ENCODE measurements at places on chromosomes 13 and 19. TPM values are rescaled to one million over a fixed set of nuclear protein-coding genes. Genes with fewer than 3 reads are reported as not detected.

DNA sequence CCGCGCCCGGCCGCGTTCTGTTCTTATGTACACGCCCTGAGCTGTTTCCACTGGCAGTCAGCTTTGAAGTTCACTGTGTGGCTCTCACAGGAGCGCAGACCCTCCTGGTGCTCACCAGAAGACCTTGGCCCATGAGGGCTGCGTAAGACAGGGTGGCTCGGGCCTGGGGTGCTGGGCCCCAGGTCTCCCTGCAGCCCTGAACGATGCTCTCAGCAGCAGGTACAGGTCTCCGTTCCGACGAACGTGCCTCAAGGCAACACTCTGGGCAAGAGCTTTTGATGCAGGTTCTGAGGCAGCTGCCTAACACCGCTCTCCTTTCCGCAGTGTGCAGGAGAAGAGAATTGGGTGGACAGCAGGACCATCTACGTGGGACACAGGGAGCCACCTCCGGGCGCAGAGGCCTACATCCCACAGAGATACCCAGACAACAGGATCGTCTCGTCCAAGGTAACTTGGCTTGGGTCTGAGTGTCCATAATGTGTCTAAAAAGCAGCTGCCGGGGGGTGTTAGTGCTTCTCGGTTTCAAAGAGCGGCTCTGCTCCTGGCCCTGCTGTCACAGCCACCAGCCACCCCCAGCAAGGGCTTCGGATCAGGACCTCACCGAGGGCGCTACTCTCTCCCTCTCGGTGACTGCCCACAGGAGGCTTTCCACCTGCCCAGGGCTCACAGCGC is 95.1 kb downstream of the ATP11A start:
- no peak for DNase-seq

DNA sequence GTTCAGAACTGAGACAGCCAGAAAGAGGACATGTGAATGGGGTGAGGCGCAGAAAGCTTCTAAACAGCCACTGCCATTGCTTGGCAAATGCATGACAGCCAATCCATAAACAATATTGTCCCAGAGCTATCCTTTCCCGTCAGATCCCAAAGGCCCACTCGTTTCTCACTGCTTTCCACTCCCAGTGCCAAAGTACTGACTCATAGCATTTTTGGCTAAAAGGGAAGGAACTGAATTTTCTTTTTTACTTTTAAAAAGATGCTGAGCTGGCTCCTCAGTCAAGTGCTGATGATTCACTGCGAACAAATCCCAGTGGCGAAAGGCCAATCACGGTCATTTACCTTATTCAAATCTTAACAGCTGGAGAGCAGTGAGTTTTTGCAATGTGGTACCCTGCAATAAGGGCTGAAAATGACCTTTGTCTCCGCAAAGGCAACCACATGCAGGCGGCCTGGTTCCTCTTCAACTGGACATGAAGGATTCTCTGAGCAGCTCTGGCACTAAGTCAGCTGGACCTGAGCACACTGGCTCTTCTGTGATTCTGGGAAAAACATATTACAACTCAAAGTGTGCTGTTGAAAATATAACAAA is 151.7 kb downstream of the DCLK1 start:
- no peak for DNase-seq

ABHD13 gene
- total RNA-seq, result 11.4 TPM

KIR3DL2 gene
- not detected for total RNA-seq

DNA sequence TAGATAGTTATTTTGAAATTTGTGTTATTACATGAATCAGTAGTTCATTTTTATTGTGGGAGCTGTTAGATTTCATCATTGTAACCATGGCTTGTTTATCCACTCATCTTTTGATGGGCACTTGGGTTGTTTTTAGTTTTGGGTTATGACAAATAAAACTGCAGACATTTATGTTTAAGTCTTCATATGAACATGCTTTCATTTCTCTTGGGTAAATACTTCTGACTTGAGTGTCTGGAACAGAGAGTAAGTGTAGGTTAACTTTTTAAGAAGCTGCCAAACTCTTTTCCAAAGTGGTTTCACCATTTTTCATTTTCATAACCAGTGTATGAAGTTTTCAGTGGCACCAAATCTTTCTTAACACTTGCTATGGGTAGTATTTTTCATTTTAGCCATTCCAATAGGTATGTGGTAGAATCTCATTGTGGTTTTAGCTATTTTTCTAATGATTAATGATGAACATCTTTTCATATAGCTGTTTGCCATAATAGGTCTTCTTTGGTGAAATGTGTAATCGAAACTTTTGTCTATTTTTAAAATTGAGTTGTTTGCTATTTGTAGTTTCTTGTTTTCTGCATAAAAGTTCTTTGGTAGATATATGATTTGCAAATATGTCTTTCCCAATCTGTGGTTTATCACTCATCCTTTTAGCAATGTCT is 17.9 kb downstream of the SLAIN1 start:
- DNase-seq, result no peak

DNA sequence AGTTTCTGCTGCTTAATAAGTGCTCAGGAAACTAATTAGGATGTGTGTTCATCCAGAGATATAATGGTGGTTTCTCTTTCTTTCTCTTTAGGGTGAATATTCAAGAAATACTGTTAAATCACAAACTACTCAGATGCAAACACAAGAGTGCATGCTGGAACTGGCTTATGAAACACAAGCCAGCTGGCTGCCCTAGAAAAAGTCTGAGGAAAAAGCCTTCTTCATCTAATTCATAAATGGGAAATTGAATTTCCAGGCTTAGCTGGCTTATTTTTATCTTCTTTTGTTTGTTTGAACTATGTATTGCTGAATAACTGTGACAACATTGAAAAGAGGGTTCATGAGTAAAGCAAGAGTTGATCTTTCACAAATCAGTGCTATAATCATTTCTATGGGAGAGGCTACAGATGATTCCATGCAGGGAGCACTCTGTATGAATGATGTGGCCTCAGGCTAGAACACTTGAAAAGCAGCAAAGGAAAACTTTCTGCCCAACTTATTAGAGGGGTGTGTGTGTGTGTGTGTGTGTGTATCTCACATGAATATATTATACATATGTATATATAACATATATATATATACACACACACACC is 69.8 kb upstream of the SCEL start:
- DNase-seq, result no peak

GRCh38 chr19:23909222-23909621 is 5.5 kb upstream of the ZNF726 start:
- DNase-seq, result no peak

C19orf33 gene
- not detected for total RNA-seq

DNA sequence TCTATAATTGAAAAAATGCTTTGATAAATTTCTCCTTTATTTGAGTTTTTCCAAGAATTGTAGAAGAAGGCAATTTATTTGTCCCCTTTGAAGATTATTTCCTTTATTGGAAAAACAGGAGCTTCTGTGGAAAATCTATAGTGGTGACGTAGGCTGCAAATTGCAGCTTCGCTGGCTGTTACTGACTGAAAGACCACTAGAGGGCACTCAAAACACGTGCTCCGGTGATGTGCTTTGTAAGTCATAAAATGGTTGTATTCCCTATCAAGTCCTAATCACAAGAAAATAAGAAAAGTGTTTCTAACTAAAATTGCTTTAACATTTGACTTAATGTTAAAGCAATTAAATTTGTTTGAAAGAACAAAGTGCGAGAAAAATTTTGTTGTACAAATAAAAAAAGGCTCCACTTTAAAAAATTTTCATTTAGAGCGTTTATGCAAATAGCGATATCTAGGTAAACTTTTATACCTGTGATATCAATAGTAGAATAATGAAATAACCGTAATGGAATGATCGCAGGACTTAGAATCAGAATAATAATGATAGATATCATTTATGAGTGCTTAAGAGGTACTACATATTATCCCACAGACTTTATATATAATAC is 638.2 kb upstream of the SPRY2 start:
- DNase-seq, result peak; percentile 50

DNA sequence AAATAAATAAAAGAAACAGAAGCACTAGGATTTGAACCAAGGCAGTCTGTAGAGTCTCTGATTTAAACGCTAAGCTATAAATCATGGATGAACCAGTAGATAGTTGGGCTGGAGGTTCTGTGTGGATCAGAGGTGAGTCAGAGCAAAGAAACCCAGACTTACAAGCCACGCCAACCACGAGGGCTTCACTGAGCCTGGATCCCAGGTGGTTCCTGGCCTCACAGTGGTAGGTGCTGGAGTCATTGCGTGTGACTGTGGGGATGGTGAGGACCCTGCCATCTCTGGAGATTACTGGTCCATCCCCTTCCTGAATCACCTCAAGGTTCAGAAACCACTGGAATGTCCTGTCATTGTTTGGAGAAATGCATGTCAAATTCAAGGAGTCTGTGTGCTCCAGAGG is 19.3 kb upstream of the CEACAM20 start:
- DNase-seq, result no peak

RCBTB1 gene
- 38.0 TPM for total RNA-seq

DNA sequence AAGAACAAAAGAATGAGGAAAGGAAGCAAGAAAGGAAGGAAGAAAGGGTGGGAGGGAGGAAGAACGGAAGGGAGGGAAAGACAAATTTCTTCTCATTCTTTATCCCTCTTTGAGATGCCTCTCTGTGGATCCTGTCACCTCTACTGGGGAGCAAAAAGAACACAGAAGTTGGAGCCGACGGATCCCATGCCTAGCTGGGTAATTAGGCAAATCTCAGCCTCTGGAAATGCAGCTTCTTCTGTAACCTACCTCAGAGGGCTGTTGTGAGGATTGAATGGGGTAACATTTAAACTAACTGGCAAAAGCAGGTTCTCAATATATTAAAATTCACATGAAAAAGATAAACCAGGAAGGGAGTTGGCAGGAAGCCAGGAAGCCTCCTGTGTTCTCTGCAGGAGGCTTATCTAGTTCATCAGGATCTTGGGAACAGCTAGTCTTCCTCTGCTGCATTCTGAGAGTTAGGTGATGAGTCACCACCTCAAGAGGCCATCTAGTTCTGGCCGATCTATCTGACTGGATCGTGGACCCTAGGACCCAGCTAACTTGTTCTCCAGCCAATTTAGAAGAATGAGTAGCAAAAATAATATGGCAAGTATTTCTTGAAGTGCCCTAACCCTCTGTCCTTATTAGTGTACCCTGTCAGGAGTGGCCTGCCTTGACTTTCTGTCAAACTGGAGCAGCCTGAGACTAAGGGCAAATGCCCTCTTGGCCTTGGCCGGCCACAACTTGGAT is 15.2 kb upstream of the CPB2 start:
- no peak for DNase-seq

DNA sequence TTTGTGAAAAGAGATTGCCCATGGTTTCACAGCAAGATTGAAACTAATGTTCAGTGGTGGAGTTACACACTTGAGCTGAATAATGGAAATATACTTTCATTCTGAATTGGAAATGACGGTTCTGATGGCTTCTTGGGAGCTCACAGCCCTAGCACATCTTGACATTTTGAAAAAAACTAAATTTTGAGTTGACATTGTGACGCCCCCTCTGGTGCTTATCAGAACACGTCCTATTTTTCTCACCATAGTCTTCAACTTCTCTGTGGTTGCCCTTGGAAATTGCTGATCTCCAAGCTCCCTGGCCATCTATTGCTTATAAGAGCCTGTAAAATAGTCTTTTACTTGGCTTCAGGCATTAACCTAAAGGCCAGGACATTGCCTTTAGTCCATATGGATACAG is 202.1 kb downstream of the OXGR1 start:
- no peak for DNase-seq

DNA sequence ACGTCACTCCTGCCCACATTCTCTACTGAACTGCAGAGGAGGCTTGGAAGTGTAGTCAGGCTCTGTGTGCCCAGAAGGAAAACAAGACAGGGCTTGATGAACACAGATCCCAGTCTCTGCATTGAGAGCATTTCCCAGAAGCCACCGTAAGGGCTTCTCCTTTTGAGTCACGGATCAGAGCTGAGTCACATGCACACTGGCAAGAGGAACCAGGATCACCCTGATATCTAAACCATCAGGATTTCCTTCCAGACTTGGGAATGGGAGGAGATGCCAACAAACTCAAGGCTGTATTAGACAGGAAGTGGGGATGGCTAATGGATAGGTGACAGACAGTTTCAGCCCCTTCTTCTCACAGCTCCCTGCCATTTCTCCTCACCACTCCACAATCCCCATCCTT is 17.7 kb upstream of the FBXO17 start:
- no peak for DNase-seq

SLC25A23 gene
- 242 TPM for total RNA-seq

PCDH9 gene
- 278 TPM for total RNA-seq

- DNase-seq, result no peak
These were observed 187.3 kb downstream of the NDFIP2 start for GRCh38 chr13:79668201-79668752.

KCNN4 gene
- 0.84 TPM for total RNA-seq
